ENCODE measurements at places on chromosomes 2 and 18.

GRCh38 chr2:128750328-128751165, 431.9 kb upstream of the HS6ST1 start:
- DNase-seq, result no peak

- DNase-seq, result no peak
These were observed 28.7 kb upstream of the ATP8B1 start for GRCh38 chr18:57831597-57832377.

- DNase-seq, result no peak
These were observed 97.9 kb upstream of the RND3 start for GRCh38 chr2:150585221-150585971.

DNA sequence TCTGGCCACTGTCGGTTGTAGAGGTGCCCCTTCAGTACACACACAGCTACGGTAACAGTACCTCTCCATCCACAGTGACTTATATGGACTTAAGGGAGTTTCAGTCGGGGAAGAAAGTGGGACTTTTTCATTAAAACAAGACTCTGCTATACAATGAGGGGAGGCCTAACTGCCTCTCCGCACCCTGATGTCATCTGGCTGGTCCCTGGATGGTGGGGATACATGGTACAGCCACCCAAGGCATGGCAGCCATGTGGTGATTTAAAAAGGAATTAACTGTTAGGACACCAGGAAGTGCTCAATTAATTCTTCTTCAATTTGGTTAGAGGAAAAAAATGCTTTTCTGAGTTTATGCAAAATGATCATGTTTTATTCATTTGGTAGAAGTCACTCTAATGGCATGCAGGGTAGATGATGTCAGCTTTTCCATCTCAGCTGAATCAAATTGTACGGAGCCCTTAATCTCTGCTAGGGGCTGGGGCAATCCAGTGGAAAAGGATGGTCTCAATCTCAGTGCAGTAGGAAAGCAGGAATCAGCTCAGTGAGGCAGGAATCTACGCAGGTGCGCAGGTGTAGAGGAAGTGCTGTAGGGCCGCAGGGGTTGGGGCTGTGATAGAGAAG, 243.9 kb downstream of the PRKCE start:
- DNase-seq, result no peak

DNA sequence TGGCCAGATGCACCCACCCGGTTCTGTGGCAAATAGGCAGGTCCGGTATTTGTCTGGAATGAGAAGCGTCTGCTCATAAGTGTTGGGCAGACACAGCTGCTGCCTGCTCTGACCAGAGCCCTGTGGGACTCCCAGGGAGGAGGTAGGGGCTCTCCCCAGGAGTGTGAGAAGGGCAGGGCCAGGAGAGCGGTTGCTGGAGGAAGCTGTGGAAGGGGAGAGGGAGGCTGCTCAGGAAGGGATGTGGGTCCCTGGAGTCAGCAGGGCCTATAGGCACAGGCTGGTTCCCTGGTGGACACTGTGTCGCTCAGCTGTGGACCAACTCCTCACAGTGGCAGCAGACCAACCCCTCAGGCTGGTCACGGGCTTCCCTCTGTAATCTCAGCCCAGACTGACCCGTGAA, 109.2 kb downstream of the DYSF start:
- DNase-seq, result no peak

DNA sequence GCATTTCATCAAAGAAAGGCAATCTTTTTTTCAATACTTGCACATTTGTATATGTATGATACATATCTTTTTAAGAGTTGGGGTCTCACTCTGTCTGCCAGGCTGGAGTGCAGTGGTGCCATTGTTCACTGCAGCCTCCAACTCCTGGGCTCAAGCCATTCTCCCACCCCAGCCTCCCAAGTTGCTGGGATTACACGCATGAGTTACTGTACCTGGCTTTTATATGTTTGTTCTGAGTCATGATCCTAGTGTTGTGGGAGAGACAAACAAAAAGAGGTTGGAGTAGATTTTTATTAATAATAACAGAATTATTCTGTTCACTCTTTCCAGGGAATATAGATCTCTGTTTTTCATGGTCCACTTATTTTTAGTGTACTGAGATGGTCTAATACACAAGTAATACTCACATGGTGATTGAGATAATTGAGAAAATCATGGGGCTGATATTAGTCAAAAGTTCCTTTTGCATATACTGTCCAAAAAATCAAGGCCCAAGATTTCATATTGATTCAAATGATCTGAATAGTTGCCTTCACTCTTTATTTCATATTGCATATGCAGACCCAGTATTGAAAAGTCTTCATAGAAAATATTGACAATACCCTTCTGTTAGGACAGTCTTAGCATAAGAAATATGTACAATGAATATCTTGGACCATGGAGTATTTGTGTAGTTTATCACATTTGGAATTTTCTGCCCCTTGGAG, 138.3 kb downstream of the FMNL2 start:
- no peak for DNase-seq

- DNase-seq, result no peak
These were observed 14.5 kb downstream of the GNLY start for GRCh38 chr2:85708641-85709040.

- DNase-seq, result no peak
These were observed 31.4 kb upstream of the CHN1 start for GRCh38 chr2:175036582-175037018.

- no peak for DNase-seq
These were observed 54.8 kb downstream of the TEX51 start for GRCh38 chr2:126953483-126953882.

- DNase-seq, result no peak
These were observed 1111.0 kb upstream of the SLC39A10 start for GRCh38 chr2:194545978-194546377.

- no peak for DNase-seq
These were observed 35.2 kb upstream of the THOC1 start for GRCh38 chr18:303011-303410.

- DNase-seq, result peak; percentile 75
These were observed 29.9 kb upstream of the MPPE1 start for GRCh38 chr18:11937874-11938478.

DNA sequence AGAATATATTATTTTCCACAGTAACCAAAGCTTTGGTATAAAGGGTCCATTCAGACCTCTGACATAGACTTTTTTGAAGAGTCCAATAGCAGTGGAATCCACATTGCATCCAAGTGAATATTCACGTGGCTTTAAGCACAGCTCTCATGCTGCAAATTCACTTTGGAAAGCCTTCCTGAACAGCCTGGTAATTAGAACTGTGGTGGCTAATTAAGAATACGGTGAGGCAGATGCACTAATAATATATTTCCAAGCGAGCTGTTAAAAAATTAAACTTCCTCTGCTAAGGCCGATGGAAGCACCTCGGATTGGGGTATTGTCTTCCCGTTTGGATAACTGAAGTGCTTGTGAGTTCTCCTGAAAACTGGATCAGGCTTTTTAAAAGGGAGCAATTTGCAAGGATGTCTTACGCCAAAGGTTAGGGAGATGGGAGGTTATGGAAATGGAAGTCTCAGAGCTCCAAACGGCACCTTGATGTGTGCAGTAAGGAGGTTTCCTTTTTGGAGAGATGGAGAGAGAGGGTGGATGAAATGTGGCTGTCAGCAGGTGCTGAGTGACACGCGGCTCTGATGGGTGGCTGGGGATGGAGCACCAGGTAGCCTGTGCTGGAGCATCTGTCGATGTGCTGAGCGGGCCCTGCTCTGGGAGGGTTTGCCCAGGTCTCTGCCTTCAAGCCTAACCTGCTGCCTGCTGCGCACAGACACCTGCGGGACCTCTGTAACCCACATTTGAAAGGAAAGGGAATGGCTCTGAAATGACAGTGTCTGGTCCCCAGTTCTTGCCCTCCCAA, 37.5 kb downstream of the CABLES1 start:
- DNase-seq, result no peak

DNA sequence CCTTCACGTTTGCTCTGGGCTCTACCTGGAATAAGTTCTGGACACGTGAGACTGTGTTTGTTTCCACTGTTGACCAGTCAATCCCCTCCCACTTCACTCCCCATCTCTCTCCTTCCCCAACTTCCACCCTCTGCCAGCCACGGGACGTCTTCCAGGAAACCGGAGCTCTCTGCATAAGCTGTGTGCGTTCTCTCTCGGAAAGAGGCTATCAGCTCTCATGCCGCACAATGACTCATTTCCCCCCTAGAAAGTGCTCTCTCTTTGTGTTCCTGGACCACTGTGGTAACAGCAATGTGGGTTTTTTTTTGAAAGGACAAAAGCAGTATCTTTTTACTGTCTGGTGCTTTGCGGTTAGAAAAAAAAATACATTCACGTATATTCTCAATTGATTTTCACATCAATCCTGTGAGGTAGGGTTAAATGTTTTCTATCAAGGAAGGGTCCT, 10.2 kb downstream of the PROKR1 start:
- DNase-seq, result peak; percentile 23
